Stimulated activated CD4-positive, alpha-beta T cell treated with anti-CD3 and anti-CD28 coated beads, TNF-alpha, amount 100 ng/mL, for 24 hours (primary cell): ENCODE measurements at places on chromosomes 5 and 9.

GRCh38 chr9:81077572-81077971 lies 611.8 kb downstream of the TLE1 start:
- no peak for DNase-seq

- DNase-seq = peak; percentile 16
These were observed 42.3 kb downstream of the MARCHF3 start for GRCh38 chr5:126988021-126988569.

DNA sequence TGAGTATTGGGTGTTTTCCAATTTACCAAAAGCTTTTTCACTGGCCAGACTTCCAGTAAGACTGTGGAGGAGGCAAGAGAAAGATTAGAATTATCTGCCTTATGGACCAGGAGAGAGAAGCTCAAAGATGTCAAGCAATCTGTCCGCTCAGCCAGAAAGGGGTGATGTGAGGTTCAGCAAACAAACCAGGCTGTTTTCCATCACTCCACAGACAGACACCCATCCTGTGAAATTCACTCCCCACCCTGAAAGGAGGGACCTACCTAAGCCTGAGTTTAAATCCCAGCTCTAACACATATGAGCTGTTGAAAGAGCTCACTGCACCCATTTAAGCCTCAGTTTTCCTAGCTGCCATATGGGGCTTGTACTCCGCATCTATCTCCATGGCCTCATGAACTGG lies 14.9 kb upstream of the COL27A1 start:
- no peak for DNase-seq

DNA sequence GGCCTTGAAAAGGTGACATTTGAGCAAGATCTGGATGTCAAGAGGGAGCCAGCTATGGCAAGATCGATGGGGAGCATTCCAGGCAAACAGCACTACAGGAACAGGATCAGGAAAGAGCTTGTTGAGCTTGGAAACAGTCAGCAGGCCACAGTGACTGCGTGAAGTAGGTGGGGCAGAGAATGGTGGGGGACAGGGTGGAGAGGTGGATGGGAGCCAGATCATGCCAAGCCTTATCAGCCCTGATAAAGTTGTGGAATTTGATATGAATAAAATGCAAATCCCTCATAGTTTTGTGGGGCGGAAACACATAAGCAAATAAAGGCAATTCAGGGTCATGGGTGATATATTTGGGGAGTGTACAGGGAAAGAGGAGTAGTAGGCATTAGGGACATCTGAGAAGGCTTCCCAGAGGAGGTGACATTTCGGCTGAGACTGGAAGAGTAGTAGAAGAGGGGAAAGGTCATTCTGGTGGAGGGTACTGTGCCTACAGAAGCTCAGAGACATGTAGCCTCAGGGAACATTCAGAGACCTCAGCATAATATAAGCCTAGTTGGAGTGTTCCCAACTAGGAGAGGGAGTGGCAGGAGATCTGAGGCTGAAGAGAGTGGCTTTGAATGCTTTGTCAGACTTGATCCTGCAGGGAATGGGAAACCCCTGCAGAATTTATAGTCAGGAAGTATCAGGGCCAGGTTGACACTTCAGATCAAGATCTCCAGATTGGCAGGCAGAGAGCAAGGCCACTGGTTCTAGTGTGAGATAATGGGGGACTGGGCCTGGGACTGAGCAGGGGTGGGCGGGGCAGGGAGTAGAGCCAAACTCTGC lies 9.7 kb upstream of the CYSTM1 start:
- no peak for DNase-seq

GRCh38 chr5:80568251-80568650 lies 1.8 kb downstream of the ANKRD34B start:
- DNase-seq = no peak

- DNase-seq = no peak
These were observed 282.9 kb downstream of the NFIB start for GRCh38 chr9:14031060-14031414.
